ENCODE measurements at places on chromosomes 12 and 14.

GRCh38 chr12:43692064-43692463, 66.5 kb downstream of the PUS7L start:
- H3K4me3 ChIP-seq: no peak overlapping the region
- no peaks in the 10 kb centered on the region for H3K36me3 ChIP-seq
- no peaks in the 10 kb centered on the region for H3K27me3 ChIP-seq
- H3K4me1 ChIP-seq: peaks cover 6% of the 10 kb centered on the region

DNA sequence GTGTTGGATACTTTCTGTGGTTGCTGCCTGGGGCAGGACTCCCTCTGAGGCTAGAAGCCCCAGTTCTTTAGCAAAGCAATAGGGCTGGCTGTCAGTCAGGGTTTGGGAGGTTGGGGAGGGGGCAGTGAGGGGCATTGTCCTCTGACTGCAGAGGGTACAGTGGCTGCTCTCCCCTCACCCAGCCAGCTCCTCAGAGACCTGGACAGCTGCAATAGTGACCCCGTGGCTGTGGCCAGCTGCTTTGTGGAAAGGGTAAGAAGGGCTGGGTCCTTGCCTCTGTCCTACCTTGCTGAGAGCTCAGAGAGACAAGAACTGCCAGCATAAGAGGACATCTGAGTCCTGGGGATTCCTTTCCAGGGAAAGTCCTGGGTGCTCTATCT, 25.8 kb downstream of the PLEKHG3 start:
- no peak overlapping the region for H3K4me3 ChIP-seq
- H3K27me3 ChIP-seq: no peaks in the 10 kb centered on the region
- peaks cover 25% of the 10 kb centered on the region for H3K36me3 ChIP-seq
- peak overlapping the region; percentile 59 for H3K27ac ChIP-seq

DNA sequence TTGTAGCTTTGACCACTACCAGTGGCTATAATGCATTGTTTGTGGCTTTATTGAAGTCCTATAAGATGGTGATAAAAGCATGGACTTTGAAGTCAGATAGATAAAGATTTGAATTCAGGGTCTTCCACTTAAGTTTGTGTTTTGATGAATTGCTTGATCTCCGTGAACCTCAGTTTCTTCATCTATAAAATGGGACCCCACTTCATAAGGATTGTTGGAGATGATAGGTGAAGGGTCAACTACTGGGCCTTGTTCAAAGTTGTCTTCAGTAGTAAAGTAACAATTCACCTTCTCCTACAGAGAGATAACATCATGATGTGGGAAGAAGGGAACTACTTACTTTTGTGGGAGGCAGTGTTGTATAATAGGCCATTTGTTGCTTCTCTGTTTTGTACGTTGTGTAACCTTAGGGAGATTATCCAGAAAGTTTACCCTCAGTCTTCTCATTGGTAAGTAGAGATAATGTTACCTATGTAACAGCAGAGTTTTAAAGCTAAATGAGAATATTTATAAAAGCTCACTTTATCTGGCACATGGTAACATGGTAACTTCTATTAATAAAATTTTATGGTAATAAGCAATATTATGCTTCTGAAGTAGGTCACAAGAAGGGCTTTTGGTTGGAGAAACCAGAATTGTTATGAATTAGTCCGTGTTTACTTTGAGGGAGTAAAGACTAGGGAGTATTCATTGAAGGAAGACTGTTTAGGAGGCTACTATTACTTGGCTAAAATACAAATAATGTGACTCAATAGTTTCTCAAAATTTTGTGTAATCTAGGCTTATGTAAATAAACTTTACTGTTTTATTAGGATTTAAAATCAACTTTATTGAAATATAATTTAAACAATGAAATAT, 15.1 kb downstream of the ADIPOR2 start:
- peak overlapping the region; percentile 21 for H3K27ac ChIP-seq
- no peak for DNase-seq
- H3K4me3 ChIP-seq: no peak overlapping the region
- H3K4me1 ChIP-seq: peaks cover 27% of the 10 kb centered on the region

DNA sequence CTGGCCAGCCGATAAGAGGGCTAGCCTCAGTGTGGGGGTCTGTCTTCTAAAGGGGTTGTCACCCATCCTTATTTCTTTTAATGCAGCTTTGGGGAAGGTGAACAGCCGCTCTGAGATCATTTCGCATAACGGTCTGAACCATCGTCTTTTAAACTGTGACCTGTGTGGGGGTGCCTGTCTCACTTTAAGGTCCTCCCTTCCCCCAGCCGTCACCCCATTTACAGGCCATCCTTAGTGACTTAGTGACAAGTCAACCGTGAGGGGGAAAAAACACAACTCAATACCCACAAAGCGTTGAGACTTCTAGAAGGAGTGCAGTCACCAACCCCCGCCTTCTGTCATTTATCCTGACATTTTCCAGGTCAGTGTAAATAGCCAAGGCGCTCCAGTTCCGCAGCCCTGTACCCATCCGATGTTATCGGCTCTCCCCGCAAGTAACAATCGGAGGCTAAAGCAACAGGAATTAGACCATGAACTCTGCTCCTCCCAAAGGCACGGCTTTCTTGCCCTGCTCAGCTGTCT, 505 bp upstream of the DENND5B start:
- H3K4me3 ChIP-seq: peak overlapping the region; percentile 83
- DNase-seq: no peak
- H3K36me3 ChIP-seq: no peaks in the 10 kb centered on the region
- peaks cover 36% of the 10 kb centered on the region for H3K4me1 ChIP-seq
- no peaks in the 10 kb centered on the region for H3K27me3 ChIP-seq

DNA sequence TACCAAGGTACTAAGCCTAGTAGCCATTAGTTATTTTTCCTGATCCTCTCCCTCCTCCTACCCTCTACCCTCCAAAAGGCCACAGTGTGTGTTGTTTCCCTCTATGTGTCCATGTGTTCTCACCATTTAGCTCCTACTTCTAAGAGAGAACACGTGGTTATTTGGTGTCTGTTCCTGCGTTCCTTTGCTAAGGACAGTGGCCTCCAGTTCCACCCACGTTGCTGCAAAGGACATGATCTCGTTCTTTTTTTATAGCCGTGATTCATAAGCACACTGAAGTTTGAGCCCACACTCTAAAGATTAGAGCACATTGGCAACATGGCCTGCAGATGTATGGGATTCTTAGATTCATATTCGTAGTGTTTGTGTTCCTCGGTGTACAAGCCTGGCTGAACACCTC, 8.1 kb upstream of the STX2 start:
- peak overlapping the region; percentile 78 for H3K27ac ChIP-seq
- H3K27me3 ChIP-seq: no peaks in the 10 kb centered on the region
- H3K4me1 ChIP-seq: peaks cover 31% of the 10 kb centered on the region
- no peak overlapping the region for H3K4me3 ChIP-seq

- no peak overlapping the region for H3K27ac ChIP-seq
- H3K4me3 ChIP-seq: no peak overlapping the region
- peaks cover 6% of the 10 kb centered on the region for H3K4me1 ChIP-seq
- H3K36me3 ChIP-seq: no peaks in the 10 kb centered on the region
- no peaks in the 10 kb centered on the region for H3K27me3 ChIP-seq
Measured at GRCh38 chr12:73225941-73226340, 953.8 kb downstream of the TRHDE start.

DNA sequence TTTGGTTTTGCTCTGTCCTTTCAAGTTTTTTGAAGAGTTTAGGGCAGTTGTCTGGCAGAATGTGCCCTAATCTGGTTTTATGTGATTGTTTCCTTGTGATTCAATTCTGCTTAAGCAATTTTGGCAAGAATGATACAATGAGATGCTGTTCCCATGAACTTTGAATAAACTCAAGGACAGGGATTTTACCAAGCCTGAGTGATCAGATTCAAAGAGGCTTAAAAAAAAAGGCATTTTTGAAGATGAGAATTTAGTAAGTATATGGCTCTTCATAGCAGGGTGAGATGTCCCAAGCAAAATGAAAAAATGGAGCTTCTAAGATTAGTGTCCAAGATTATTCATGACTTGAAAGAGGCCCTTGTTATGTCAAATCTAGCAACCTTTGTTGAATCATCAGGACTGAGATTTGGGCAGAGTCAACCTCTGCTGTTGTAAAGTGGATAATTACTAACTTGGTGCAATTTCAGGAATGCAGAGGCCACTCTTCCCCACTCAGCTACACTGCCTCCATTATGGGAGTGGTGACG, 180.6 kb upstream of the NUDT4 start:
- H3K36me3 ChIP-seq: peaks cover 5% of the 10 kb centered on the region
- H3K27ac ChIP-seq: peak overlapping the region; percentile 10

DNA sequence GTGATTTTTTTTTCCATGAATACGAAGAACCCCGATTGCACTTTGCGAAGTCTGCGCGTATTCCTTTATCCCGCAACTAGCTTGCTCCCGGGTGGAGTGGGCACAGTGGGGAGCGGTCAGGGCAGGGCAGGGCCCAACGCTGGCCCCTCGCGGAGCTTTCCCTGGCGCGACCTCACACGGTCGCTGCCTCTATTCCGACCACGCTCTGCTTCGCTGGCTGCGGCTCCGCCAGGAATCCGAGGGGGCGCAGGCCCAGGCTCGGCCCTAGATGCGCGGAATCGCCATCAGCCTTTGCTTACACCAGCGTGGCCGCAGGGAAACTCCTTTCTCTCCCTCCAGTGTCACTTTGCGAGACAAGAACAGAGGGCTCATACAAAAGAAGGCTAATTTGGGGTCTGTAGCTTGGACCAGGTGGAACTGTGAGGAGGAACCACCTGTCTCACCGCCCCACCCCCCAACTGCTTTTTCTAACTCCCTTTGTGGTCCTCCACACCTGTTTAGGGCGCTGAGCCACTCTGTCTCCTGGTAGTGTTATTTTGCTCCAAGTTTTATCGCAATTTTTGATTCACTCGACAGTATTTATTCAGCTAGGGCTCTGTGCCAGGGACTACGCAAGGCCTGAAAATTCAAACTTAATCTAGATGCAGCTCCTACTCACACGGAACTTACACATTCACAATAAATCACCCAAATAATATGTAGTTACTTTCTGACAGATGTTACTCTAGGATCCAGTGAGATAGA, 3.1 kb upstream of the NKX2-1 start:
- H3K36me3 ChIP-seq: no peaks in the 10 kb centered on the region
- H3K4me3 ChIP-seq: no peak overlapping the region
- H3K27ac ChIP-seq: no peak overlapping the region
- DNase-seq: no peak

GRCh38 chr14:80606347-80606772, 335.2 kb downstream of the CEP128 start:
- no peaks in the 10 kb centered on the region for H3K36me3 ChIP-seq
- H3K27ac ChIP-seq: no peak overlapping the region

DNA sequence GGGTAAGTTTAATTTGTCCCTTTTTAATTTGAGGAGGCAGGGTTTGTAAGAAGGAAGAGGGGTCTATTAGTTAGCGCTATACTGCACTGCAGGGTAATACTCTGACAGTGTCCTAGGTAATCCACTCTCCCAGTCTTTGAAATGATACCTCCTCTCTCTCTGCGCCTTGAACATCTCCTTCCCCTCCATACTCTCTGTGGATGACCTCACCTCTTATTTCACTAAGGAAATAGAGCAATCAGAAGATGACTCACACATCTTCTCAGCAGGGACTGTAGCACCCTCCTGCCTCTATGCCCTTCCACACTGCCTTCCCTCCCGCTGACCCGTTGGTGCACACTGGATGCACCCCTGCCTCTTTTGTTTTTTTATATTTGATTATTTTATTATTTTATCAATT, 94.2 kb downstream of the GRIP1 start:
- no peak for DNase-seq
- no peaks in the 10 kb centered on the region for H3K4me1 ChIP-seq
- no peaks in the 10 kb centered on the region for H3K27me3 ChIP-seq
- no peak overlapping the region for H3K27ac ChIP-seq
- no peak overlapping the region for H3K4me3 ChIP-seq

DNA sequence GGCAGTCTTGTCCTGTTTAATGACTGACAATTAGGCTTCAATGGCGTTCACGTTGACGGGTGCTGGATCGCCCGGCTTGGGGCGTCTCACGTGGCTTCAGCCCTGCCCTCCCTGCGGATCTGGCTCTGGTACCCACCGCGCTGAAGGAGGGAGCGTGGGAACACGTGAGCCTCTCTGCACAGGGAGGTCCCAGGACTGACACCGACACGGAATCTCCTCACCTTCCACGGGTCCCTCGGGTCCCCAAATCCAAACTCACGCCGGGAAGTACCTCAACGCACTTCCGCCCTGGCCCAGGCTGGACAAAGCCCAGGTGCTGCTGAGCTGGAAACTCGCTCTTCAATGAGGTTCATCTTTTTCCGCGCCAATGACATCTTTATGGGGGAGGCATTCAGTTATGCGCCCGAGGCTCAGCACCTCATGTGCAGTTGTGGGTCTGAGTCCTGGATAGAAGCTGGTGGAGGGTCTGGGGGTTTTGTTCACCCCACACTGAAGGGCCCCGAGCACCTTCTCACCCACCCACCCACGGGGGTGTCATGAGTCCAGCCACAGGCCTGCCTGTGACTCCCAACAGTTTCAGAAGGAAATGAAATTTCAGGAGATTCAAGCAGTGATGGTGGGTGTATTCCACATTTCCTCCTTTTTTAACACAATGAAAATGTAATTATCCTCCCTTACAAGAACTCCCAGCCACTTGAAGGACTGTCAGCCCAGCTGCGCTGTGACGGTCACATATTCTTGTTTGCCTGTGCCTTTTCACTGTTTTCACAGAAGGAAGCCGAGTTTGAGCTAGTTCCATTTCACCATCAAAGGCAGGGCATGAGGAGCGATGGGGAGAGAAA, 251.7 kb upstream of the SFSWAP start:
- H3K27me3 ChIP-seq: peaks cover 71% of the 10 kb centered on the region
- H3K36me3 ChIP-seq: no peaks in the 10 kb centered on the region
- H3K4me3 ChIP-seq: no peak overlapping the region
- H3K4me1 ChIP-seq: no peaks in the 10 kb centered on the region
- no peak overlapping the region for H3K27ac ChIP-seq

GRCh38 chr12:20040831-20041230, 327.5 kb upstream of the PDE3A start:
- H3K36me3 ChIP-seq: no peaks in the 10 kb centered on the region
- H3K4me3 ChIP-seq: no peak overlapping the region
- H3K27ac ChIP-seq: no peak overlapping the region
- no peak for DNase-seq

GRCh38 chr12:71721783-71722505, 32.7 kb upstream of the RAB21 start:
- no peaks in the 10 kb centered on the region for H3K27me3 ChIP-seq
- H3K36me3 ChIP-seq: no peaks in the 10 kb centered on the region
- no peak overlapping the region for H3K27ac ChIP-seq
